ENCODE measurements at places on chromosomes 2 and 18.

- DNase-seq: no peak
Observed at GRCh38 chr2:20186078-20186854, 38.7 kb downstream of the SDC1 start.

GRCh38 chr2:26193578-26194231, 20.8 kb downstream of the GAREM2 start:
- no peak for DNase-seq

DNA sequence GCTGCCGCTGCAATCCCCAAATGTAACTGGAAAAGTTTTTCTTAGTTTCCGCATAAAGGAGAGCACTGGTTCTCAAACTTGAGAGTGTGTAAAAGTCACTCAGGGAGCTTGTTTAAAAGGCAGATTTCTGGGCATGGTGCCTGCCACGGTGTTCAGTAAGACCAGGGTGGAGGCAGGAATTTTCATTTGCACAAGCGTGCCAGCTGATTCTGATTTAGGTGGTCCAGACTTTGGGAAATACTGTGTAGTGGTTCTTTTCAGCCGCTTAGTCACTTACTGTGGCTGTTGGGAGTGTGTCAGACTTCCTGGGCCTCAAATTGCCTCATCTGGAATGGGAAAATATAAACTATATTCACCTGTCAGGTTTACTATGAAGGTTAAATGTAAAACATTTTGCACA, 788 bp downstream of the ARMC9 start:
- DNase-seq: peak; percentile 59

DNA sequence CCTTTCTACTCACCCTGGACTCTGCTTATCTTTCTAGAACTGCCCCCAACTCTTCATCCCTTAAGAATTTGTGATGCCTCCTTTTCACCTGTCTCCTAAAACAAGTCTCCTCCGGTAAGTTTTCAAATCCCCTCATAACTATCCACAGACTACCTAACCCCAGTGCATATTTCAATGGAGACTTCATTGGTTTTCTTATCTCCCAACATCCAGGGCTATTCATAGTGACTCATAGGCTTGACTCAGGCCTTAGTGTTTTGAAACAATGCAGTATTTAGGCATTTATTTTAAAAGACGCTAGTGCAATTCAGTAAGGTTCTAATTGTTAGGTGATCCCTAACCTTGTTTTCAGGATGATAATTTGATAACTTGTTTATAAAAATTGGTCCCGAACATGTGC, 399.2 kb downstream of the CPS1 start:
- peak; percentile 72 for DNase-seq

DNA sequence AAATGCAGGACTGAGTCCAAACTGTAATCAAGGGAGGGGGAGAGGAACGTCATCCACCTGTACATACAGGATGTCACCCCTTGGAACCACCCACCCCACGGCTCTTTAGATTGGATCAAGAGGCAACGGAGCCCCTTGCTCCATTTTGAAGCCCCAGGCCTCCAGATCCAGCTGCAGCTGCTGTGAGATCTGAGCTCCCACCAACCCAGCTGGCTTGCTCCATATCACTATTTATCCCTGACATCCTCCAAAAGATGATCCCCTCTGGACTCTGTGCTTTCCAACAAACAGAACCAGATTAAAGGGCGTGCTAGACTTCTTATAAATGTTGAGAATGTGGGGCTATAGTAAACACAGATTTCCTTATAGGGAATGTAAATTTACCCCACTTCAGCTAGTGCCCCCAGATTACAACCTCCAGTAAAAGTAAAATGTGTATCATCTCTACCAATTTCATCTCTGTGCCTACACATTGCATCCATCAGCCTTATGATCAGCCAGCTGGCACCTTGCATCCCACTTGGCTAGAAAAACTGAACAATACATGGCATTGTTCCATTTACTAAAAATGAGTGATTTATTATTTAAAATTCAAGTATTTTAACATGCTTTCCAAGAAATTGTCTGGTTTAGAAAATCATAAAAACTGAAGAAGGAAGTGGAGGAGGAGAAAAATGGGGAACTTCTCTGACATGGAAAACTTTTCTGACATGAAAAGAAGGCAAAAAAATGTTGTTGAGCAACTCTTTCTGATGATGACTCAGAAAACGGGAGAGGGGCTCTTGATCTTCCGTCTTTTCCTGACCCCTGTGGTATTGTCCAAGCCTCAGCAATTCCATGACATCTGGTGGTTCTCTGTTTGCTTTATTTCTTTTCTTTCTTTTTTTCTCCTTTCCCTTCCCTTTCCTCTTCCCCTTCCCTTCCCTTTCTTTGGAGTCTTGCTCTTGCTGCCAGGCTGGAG, 262.6 kb upstream of the THUMPD2 start:
- no peak for DNase-seq

DNA sequence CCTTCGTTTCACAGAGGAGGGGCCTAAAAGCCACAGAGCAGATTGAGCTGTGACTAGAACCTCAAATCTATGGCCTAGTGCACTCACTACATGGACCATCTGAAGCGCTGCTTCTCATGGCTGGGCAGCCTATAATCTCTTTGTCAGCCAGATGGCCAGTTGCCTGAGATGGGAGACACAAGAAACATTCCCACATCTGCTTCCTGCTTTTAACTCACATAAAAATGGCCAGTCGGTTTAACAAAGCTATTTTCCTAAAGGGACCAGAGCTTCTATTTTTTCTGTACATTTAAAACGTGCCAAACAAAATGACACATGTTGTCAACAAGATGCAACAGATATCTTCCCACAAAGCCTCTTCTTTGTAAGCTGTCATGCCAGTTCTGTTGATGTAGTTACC, 173.8 kb downstream of the GFPT1 start:
- no peak for DNase-seq

DNA sequence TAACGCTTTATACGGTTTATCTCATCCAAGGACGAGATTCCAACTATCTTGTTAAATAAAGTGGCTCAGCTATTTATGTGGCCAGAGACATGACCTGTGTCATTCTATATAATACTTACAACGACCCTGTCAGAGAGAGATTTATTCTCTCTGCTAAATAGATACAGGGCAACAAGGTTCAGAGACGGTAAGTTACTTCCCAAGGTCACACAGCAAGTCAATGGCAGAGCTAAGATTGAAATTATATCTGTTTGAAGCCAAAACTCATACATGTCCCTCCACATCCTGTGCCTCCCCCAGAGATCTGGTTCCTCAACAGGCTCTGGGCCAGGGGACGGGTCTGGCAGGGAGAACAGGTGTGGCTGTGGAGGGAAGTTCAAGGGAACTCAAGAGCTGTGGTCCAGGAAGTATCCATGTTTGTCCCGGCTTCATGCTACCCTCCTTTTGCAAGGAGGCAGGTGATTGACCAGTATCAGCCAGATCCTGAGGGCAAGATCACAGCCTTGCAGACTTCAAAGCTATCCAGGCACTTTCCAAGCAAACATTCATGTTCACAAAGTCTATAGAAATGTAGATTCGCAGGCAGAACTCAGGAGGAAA, 99.8 kb downstream of the CAPN13 start:
- no peak for DNase-seq

GRCh38 chr18:24089515-24090337, 49.1 kb upstream of the CABYR start:
- DNase-seq: no peak

GRCh38 chr2:212173756-212174510, 364.7 kb downstream of the ERBB4 start:
- DNase-seq: peak; percentile 50

GRCh38 chr18:58091099-58091611, 47.1 kb downstream of the NEDD4L start:
- peak; percentile 86 for DNase-seq

- DNase-seq: no peak
Observed at GRCh38 chr2:130832296-130832940, 4.3 kb upstream of the ARHGEF4 start.

DNA sequence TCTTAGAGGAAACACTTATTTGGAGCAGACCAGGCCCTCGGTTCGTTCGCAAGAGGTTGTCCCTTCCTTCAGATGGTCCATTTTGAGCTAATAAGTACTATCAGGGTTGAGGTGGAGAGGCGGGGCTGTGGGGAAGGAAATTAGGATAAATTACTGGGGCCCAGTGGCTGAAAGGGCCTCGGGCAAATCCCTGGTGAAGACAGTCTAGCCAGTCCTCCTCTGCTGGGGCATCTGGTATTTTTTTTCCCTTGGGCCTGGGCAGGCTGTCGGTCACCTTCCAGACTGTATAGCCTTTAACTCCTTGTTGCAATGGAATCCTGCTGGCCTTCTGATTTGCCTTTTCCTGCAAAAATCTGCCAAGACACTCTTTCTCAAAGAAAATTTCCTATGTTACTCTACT, 1.7 kb upstream of the MYO3B start:
- no peak for DNase-seq

- no peak for DNase-seq
Observed at GRCh38 chr18:67608615-67609273, 92.2 kb upstream of the DSEL start.

- DNase-seq: no peak
Observed at GRCh38 chr18:36265015-36265414, 32.5 kb upstream of the FHOD3 start.

GRCh38 chr18:64240316-64240715, 91.4 kb upstream of the LINC00305 start:
- DNase-seq: no peak

GRCh38 chr2:181788897-181789555, 102.5 kb upstream of the ITPRID2 start:
- peak; percentile 60 for DNase-seq

DNA sequence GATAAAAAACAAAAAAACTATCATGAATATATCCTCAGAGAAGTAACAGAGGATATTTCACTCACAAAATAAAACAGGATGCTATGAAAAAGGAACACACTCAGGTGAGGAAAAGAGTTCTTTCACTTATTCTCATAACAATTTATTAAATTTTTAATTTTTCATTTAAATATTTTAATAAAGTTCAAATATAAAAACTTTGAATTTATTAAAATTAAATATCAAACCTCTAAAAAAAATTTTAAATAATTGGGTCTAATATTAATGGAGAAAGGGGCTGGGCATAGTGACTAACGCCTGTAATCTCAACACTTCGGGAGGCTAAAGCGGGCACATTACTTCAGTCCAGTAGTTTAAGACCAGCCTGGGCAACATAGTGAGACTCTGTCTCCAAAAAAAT, 10.1 kb downstream of the THADA start:
- DNase-seq: no peak

DNA sequence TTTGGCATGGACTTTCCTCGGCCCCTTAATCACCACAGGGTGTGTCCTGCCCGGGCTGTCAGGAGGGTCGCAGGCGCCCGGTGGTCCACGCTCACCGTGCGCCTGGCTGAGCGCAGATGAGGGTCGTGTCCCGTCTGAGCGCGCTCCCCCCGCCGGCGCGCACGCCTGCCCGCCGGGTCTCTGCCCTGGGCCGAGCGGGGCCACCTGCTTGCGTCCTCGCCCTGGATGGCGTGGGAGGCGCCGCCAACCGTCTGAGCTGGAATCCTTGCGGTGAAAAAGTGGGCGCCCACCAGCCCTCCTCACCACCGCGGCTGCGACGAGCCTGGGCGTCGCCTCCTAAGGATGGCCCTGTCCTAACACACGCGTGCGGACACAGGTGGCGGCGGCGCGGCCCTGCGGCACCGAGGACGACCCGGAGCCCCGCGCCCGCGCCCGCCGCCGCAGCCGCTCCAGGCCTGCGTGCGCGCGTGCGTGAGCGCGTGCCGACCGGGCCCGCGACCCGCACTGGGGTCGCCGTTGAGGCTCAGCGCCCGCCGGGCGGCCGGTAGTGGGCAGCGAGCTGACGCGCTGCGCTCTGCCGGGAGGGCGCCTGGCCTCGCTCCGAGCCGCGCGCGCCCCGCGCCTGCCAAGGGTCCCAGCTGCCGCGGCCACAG, 126.6 kb downstream of the ARHGEF4 start:
- DNase-seq: no peak

- DNase-seq: peak; percentile 92
Observed at GRCh38 chr18:49690312-49690711, 123.0 kb downstream of the ACAA2 start.

All from epithelial cell of esophagus (primary cell).